ENCODE measurements at places on chromosomes 3 and 15.

GRCh38 chr15:65979316-65979715 is 110.0 kb downstream of the RAB11A start:
- no peak for DNase-seq

GRCh38 chr3:49454458-49454857 is 15.6 kb upstream of the DAG1 start:
- no peak for DNase-seq

DNA sequence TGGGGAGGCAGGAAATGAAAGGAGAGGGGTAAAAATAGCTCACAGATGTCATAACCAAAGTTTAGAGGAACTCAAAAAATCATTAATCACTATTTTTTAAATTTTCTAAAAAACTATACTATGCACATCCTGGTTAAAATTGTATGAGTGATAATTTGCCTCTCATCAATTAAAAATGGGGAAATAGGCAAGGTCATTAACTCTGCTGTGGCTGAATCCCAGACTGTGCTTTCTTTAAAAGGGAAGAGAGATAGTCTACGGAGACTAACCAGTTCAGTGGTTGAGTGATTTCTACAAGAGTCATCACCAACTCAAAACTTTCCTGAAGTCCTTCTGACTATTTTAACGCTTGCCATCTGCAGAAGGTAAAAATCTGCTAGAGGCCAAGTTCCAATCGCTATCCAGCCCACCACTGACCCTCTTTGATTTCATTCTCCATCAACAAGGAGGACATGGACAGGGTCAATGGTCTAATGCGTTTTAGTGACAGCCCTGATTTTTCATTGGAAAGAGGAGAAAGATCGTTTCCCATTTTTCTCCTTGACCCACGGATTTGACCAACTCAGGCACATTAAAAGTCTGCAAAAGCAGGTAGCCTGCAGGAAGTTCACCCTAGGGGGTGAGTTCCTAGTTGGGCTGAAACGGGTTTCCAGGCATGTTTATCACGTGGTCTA is 850 bp downstream of the SUCLG2 start:
- DNase-seq, result no peak

GRCh38 chr15:61869656-61870055 is 190.6 kb downstream of the VPS13C start:
- DNase-seq, result no peak

GRCh38 chr15:48584090-48584811 is 61.3 kb downstream of the FBN1 start:
- no peak for DNase-seq

DNA sequence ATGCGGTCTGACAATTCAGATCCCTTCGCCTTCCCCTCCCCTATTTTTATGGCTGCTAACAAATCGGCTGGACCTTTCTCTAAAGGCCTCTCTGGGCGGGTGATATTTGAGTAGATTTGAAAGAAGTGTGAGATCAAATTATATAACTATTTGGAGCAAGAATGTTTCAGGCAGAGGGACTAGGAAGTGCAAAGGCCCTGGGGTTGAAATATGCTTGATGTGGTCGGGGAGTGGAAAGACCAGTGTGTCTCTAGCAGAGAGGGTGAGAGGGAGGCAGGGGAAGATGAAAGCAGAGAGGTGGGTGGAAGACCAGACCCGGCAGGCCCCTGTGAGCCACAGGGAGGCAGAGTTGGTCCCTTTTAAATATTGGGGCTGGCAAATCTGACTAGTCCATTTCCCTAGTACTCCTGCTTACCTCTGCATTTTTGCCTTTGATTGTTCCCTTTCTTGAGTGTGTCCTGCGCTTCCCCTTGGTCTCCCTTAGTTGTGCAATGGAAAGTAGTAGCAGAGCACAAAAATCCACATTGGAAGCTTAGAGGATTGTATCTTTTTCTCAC is 32.3 kb downstream of the SLCO3A1 start:
- no peak for DNase-seq

GRCh38 chr3:23761440-23761896 is 44.3 kb upstream of the UBE2E1 start:
- no peak for DNase-seq

- DNase-seq, result no peak
Observed at GRCh38 chr15:27933562-27933961, 165.6 kb downstream of the OCA2 start.

DNA sequence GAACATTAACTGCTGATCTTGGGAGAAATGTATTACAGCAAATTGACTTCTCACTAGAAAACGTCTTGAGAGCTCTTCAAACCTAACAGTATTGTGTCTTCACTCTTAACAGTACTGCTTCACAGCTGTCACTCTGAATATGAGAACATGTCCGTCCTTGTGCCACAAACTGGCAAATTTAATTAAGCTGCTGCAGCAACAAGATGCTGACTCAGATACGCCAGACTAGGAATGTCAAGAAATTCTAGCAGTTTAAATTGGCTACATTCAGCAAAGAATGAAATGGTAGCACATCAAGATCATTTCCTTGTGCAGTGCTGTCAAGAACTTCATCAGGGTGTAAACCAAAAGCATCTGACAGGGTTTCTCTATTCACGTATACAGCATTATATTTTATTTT is 7.6 kb downstream of the ICE2 start:
- no peak for DNase-seq

DNA sequence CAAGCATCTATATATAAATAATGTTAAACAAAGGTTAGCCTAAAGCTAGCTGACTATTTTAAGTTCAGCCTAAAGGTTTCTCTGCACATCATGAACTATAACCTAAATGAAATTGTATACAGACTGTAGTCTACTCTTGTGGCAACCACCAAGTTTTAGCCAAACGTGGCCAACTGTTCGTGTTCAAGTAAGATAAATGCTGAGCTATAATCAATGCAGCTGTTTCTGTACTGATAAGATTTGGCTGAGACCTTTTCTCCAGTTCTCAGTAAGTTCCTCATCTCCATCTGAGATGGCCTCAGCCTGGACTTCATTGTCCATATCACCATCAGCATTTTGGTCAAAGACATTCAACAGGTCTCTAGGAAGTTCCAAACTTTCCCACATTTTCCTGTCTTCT is 43.7 kb upstream of the IGSF10 start:
- no peak for DNase-seq

DNA sequence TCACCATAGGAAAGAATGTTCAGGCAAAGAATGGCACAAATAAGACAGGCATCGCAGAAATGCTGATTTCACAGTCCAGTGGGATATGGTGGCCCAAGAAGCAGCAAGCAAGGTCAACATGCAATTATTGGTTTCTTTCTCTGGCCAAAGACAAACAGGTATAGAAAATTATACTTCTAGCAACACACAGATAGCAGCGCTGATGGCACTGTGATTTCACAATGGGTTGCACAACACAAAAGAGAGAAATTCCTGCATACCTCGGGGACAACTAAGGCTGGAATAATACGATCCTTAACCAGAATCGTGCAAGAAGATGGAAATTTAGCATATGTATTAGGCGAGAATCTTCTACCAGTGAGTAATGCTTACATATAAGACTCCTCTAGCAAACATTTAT is 76.3 kb upstream of the NR2F2 start:
- no peak for DNase-seq

GRCh38 chr15:101724675-101725005 is 367 bp upstream of the TARS3 start:
- no peak for DNase-seq

DNA sequence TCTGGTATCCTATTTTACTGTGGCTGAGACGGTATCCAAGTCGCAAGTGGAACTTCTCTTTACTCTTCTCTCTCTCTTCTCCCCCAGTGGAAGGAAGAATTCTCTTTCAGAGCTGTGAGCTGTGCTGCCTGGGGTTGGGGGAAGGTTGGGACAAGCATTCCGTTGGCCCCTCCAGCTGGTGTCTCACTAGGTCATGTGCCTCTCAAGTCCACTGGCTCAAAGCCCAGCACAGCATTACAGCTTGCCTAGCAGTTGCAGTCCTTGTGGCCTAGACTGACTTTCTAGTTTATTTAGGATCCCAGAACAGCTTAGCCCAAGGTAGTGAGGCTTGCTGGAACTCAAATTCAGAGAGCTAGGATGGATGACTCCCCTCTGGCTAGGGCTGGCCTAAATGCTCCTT is 76.1 kb upstream of the SPATA16 start:
- no peak for DNase-seq

DNA sequence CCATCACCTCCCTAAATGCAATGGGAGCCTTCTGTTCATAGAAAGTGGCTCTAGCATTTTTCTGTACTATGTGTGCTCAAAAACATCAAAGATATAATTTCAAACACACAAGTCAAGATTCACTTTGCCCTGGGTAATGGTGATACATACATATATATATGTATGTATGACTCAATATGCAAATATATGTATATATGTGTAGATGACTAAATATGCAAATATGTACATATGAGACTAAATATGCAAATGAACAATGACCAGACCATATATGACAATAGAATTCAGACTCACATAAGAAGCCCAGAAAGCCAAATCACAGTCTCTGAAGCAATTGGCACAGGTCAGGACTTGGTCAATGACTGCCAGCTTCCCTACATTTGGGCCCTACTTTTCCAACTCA is 36.9 kb upstream of the SNRK start:
- no peak for DNase-seq

- no peak for DNase-seq
Observed at GRCh38 chr3:32998631-32999451, 47.4 kb downstream of the CCR4 start.

DNA sequence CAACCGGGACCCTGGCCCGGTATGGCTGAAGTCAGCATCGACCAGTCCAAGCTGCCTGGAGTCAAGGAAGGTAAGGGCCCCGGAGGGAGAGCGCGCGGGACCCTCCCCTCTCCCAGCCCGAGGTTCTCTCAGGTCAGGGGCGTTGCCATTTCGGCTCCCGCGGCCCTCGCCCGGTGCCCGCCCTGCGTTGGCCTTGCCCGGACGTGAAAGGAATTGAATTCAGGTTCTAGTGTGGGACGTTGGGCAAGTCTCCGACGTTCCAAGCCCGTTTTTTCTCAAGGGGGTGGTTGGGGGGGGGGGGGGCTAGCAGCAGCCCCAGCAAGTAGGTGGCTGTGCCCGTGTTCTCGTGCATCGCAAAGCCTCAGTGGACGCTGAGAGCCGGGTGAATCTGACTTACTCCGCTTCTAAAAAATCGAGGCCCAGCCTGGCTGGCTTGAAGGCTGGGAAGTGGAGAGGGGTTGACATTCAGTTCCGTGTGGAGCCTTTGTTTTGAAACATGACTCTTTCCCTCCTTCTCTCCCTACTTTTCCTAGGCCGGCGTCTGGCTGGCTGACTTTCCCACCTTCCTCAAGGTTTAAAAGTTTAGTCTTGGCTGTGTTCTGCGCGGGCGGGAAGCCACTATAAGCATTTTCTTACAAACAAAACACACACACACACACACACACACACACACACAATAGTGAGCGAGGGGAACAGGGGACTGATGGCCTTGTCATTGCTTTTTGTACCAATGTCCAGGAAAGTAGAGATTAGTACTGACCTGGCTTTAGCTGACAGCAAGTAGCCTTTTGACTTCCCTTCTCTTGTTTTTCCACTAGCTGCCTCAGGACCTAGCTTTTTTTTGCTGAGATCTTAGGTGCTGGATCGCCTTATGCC is at the start of gene UTS2B:
Gene UTS2B (minus strand): TSS at position 873 of the 876 bp plus-strand sequence. CDS start 48,337 bp downstream, outside the sequence.
- DNase-seq, result no peak

DNA sequence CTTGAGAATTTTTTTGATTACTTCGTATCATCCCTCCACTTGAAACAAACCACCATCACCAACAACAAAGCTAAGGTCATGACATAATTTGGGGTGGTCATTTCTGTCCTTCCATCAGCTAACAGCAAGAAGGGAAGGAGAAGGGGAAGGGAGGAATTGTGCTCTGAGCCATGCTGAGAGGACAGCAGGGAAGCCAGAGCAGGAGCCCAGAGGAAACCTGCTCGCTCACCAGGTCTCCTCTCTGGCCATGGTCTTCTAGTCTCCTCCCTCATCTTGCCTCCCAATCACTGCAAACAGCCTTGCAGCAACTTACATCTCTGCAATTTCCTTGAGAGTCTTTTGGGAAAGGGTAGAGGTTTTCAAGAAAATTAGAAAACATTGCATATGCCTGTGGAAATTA is 196.7 kb downstream of the SSR3 start:
- DNase-seq, result no peak

GRCh38 chr3:186534113-186534669 is 10.0 kb downstream of the CRYGS start:
- DNase-seq, result peak; percentile 58

GRCh38 chr3:76078101-76078500 is 292.8 kb upstream of the ZNF717 start:
- no peak for DNase-seq

- peak; percentile 60 for DNase-seq
Observed at GRCh38 chr3:153138276-153139210, 23.5 kb upstream of the RAP2B start.

DNA sequence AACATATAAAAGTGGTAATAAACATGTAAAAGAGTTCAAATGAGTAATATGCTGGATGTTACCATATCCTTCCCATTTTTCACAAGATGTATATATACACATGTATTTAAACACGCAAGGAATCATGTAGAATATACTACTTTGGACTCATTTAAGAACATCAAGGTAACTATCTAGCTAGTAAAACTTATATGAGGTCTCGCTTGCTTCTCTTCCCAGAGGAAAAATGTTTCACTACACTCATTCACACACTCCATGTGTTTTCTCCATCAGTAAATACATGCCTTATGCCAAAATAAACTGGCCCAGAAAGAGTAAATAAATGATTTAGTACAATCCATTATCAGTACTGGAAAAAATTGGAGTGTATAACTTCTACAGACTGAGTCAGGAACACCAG is 229.2 kb upstream of the MME start:
- DNase-seq, result no peak

GRCh38 chr3:175477651-175478224 is 618.6 kb downstream of the NAALADL2 start:
- no peak for DNase-seq

All from CD4-positive, alpha-beta T cell treated with Interferon gamma for 1 hour (primary cell).